ENCODE measurements at places on chromosomes 13 and 19. TPM values are rescaled to one million over a fixed set of nuclear protein-coding genes. Genes with fewer than 3 reads are reported as not detected.

Gene VSIG10L
- 0.74 TPM for total RNA-seq

Gene KMT2B
- 36.0 TPM for total RNA-seq

DNA sequence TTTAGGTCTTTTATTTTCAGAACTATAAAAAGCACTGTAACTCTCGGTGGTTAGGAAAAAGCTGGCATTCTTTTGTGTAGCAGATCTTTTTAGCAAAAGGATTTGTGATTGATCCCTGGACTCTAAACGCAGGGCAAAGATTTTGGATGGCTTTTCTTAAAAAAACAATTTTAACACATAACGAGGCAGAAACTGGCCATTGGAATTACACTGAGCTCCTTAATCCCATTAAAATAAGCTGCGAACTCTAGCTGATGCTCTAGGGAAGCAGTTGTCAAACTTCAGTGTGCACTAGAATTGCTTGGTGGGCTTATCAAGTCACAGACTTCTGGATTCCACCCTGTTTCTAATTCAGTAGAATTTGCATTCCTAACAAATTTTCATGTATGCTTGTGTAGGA, 33.8 kb upstream of the NDFIP2 start:
- DNase-seq, result no peak

GRCh38 chr13:46178143-46178542, 3.8 kb downstream of the LCP1 start:
- DNase-seq, result no peak

- DNase-seq, result no peak
Measured at GRCh38 chr19:50244695-50245094, 41.3 kb downstream of the MYH14 start.
